8988T (cell line): ENCODE measurements at places on chromosomes 16 and 17.

DNA sequence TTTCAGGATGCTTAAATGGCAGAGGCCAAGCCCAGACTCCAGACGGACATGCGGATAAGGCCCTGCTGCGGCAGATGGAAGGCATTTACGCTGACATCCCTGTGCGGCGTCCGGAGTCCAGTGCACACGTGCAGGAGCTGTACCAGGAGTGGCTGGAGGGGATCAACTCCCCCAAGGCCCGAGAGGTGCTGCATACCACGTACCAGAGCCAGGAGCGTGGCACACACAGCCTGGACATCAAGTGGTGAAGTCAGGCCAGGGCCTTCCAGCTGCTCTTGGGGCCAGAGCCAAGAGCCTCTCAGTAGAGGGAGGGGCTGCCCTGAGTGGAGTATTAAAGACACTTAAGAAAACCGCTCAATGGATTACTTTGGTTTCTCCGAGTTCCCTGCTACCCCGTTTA is 29.4 kb downstream of the NARF start:
- no peak for DNase-seq

- no peak for DNase-seq
Measured at GRCh38 chr16:72612256-72612655, 435.7 kb downstream of the ZFHX3 start.

DNA sequence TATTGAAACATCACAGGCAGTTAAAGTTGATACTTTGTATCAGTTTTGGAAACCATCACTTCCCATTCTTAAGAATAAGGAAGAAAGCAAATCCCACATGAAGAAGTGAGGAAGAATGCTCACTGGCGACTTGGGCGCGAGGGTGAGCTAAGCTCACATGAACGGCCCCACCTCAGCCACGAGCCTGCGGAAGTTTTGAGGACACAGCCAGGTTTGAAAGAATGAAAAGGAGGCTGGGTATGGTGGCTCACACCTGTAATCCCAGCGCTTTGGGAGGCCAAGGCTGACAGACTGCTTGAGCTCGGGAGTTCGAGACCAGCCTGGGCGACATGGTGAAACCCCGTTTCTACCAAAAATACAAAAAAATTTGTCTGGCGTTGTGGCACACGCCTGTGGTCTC is 110.3 kb upstream of the CHMP6 start:
- DNase-seq = no peak

GRCh38 chr17:65183736-65184135 is 46.6 kb downstream of the RGS9 start:
- DNase-seq = peak; percentile 28

DNA sequence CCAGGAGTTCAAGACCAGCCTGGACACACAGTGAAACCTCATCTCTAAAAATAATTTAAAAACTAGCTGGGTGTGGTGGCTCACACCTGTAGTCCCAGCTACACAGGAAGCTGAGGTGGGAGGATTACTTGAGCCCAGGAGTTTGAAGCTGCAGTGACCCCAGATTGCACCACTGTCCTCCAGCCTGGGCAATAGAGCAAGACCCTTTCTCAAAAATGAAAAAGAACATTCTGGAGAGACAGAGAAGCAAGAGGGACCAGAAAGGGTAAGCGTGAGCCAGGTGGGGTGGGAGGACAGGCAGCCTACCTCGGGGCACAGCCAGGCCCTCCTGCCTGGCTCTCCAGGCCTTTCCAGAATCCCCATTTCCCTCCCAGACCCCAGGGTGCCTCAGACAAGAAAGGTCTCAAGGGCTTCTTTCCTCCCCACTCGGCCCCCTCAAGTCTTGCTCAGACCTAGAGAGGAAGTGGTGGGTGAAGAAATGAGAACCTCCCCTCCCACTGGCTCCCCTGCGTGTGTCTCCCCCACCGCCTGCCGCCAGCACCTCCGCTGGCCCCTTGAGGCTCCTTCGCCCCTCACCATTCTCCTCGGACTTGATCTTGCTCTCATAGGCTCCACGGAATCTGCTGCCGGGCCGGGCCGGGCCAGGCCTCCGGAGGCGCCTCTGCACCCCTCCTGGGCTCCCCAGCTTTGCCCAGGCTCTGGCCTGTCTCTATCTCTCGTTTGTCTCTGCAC is 503 bp downstream of the C16orf54 start:
- DNase-seq = no peak

DNA sequence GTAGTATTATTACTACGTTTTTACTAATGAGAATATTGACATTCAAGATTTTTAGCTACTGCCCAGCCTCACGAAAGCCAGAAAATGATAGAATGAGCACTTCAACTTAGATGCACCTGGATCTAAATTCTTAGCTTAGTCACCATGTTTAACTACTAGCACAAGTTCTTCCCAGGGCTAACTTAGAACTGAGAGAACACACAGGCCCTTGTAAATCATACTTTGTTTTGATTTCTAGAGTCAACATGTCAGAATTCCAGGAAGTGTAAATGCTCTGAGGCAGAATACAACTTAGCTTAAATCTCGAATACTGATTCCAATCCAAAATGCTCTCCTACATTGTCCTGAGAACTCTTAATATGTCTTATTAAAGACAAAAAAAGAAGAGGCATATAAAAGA is 6.8 kb upstream of the ACSM1 start:
- no peak for DNase-seq

DNA sequence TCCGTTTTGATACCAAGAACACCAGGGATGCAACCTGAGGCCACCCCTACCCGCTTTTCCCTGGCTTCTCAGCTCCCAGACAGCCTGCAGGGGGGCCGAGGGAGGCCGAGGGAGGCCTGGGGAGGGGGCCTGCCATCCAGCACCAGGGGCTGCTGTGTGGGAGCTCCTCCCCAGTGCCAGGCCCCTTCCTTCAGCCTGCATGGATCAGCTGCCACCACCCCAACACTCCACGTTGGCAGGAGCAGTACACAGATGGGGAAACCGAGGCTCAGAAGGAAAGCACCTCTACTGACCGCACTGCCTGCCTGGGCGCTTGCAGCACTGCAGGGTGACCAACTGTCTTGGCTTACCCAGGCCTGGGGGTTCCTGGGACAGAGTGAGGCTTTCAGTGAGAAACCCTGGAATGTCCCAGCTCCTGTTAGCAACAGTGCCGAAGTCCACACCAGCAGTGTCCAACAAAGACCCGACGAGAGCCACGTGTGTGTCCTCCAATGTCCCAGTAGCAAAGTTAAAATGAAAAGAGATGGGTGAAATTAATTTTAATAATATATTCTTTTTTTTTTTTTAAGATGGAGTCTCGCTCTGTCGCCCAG is 5.3 kb upstream of the OSGIN1 start:
- DNase-seq = no peak

DNA sequence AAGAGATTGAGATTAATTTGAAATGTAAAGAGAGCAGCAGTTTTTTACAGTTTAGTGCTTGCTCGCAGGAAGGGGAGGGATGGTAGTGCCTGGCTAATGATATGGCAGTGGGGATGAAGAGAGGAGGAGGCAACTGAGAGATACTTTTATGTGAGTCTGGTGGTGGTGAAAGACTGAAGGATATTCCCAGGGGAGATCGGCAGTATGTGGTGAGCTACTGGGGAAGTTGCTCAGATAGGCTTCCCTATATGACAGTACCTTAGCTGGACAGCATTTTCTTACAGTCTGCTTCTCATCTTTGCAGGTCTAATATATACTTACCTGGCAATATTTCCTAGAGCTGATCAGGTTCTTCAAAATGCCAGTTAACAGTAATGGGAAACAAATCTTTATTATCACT is 8.6 kb downstream of the CEP95 start:
- DNase-seq = no peak

GRCh38 chr17:41812381-41813151 is at the start of gene FKBP10:
Gene FKBP10, plus strand, starts transcription at chr17:41813004. Its CDS starts 31 bp downstream, at chr17:41813035.
- DNase-seq = no peak

DNA sequence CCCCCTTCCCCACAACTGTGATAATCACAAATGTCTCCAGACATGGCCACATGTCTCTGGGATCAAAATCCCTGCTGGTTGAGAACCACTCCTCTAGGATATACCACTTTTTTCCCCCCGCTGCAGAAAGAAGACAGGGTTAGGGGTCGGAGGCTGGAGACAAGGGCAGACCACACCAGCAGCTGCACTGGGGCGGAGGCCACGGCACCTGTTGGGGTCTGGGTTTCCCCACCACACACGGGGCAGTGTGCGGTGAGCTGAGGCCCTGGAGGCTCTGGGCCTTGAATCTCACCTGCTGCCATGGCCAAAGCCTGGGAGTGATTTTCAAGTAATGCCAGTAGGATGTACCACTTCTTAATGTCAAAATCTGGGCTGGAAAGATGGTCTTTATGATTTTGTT is 320.5 kb downstream of the SNX29 start:
- no peak for DNase-seq

DNA sequence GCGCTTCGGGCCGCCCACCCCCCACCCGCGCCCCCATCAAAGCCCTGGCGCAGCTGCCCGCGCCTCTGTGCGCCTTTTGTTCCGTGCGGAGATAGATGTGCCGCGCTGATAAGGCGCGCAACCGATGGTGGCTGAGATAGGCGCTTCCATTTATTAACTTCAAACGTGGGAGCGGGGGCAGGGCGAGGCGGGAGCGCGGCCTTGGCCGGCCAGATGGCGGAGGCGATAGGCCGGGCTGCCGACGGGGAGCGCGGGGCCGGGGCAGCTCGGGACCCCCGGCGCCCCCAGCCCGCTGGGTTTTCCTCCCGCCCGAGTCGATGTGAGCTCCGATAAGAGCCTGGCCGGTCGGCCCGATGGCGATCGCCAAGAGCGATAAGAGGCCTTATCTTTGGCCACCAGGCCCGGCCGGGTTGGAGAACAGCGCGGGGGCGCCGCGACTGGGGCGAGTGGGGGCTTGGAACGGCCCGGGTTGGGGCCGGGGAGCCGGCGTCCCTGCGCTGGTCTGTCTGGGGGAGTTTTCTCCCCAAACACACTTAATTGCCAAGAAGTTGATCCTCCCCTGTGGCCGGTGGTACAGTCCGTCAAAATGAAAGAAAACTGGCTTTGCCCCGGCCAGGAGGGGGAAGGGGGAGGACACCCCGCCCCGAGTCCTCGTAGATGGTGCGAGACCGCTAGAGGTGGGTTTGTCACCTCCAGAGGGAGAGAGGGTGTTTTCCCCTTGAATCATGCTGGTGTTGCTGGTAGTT is 2.7 kb downstream of the ZFPM1 start:
- peak; percentile 99 for DNase-seq

- DNase-seq = no peak
Measured at GRCh38 chr16:74577882-74578366, 29.0 kb downstream of the GLG1 start.

- no peak for DNase-seq
Measured at GRCh38 chr16:70754851-70755600, 45.9 kb downstream of the VAC14 start.

GRCh38 chr17:67442787-67443624 is 65.9 kb downstream of the PITPNC1 start:
- no peak for DNase-seq

DNA sequence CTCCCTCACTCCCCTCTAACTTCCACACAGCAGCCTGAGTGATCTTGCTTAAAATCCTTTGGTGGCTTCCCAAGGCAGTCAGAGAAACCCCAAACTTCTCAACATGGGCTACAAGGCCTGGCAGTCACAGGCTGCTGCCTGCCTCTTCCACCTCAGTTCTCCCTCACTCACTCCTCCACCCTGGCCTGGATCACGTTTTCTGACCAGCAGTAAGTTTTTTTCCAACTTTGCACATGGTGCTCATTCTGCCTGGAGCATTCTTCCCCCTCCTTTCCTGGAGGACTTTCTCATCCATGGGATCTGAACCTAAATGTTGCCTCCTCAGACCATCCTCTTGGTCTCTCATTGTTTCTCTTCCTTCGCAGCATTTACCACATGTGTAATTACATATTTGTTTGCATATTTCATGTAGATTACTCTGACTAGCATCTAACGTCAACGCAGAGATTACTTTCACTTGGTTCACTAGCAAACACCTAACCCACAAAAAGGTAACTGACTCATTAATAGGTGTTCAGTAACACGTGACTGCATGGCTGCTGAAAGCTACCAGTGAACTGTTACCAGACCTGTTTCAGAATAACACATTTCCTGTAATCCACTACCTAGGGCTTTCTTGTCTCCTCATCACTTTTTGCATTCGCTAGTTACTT is 17.1 kb downstream of the GNA13 start:
- DNase-seq = no peak

DNA sequence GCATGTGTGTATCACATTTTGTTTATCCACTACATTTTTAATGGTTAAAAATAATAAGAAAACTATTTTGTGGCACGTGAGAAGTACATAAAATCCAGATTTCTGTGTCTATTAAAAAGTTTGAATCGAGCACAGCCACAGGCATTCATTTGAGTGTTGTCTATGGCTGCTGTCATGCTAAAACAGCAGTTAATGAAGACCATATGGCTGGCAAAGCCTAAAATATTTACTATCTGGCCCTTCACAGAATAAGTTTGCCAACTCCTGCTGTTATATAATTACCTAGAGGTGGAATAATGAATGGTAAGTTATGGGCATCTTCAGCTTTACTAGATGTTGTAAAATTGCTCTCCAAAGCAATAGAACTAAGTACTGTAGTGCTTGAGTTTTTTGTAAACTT is 30.5 kb downstream of the TMEM98 start:
- DNase-seq = no peak

DNA sequence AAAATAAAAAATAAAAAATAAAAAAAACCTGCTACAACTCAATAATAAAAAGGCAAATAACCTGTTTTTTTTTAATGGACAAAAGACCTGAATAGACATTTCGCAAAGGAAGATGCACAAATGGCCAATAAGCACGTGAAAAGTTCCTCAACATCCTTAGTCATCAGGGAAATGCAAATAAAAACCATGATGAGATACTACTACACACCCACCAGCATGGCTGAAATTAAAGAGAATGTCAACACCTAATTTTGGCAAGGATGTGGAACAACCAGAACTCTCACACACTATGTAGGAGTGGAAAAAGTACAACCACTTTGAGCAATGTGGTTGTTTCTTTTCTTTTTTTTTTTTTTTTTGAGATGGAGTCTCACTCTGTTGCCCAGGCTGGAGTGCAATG is 24.6 kb downstream of the COG7 start:
- no peak for DNase-seq

DNA sequence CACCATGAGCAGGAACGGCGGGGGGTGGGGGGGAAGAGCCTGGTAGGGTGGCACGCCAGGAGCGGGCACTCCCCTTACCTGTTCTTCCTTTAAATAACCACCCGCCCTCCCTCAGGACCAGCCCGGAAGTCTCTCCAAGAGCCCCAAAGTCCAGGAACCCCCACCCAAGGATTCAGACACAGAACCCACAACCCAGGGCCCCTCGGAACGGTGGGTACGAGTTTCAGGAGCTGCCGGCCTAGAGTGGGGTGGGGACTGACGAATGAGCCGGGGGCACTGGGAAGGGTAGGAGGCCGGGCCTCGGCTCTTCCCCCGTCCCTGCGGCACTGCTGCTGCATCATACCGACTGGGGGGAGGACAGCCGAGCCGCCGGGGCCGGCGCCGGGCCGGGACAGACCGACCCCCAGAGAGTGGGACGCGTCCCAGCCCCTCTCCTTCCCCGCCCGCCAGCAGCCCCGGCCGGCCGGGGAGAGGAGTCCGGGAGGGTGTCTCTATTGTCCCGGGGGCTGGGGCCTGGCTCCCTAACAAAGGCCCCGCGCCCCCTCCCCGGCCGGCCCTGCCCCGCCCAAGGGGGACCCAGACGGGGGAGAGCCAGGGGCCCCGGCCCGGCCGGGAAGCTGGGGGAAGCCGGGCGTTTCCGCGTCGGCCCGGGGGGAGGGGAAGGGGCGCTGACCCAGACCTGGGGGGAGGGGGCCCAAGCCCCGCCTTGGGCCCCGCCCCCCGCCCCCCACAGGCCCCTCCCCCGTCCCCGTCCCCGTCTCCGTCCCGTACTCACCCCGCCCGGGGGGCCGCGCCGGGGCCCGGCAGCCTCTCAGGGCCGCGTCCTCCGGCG is 747 bp downstream of the ATXN7L3 start:
- no peak for DNase-seq

GRCh38 chr17:50274142-50274896 is at the start of gene TMEM92:
Gene TMEM92, plus strand, starts transcription at chr17:50274466. Its CDS starts 36 bp downstream, at chr17:50274502.
- DNase-seq = peak; percentile 72
